ENCODE measurements at places on chromosomes 6 and 20. TPM values are rescaled to one million over a fixed set of nuclear protein-coding genes. Genes with fewer than 3 reads are reported as not detected.

DNA sequence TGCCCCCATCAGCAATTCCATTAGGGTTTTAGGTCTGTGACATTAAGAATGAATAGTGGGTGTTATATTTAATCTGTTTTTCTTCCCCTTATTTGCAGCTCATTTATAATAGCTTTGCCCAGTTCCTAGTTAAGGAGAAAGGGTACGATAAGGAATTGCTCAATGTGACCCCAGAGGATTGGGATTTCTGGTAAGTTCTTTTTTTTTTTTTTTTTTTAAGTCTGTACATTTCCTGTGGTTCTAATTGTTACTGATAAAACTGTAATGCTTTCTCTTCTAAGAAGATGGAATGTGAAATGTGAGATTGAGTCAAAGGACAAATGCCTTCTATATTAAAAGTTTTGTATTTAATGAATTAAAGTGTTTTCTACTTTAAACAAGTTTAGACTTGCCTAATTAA is 5.5 kb downstream of the NT5DC1 start:
- DNase-seq: no peak

TRIM40 gene
- total RNA-seq: 0.29 TPM

MDFI gene
- total RNA-seq: 23.9 TPM

FOXS1 gene
- total RNA-seq: not detected

GRCh38 chr20:53655625-53656292 is 62.1 kb upstream of the ZNF217 start:
- no peak for DNase-seq

DNA sequence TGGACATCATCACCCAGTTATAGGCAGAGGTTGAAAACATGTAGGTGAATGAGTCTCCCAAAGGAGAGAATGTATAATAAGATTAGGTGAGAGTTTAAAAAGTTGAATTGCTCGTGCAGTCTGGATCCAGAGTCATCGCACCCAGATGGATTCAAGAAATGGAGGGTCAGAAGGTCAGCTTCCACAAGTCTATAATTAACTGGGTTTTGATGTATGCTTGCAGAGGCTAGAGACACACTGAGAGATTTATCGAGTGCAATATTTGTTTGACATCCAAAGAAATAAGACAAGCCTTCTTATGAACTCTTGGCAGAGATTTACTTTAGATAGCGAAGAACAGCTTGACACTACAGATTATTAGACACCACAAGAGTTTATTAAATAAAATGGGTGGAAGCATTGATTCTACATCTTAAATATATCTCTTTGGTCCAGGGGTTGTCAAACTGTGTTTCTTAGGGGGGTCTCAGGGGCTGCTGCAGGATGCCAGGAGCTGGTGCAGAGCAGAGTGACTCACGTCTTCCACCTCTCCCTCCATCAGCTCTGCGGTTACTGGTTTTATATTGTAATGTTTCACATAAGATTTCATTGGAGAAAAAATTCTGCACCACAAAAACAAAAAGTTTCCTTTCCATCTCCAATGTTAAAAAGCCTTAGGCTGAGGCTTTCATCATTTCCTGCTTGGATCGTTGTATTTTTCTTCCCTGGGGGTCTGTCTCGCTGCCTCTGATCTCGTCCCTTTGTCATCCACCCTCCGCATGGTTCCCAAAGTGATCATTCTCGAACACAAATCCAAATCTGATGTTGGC is 176.2 kb upstream of the AHI1 start:
- DNase-seq: no peak

DNA sequence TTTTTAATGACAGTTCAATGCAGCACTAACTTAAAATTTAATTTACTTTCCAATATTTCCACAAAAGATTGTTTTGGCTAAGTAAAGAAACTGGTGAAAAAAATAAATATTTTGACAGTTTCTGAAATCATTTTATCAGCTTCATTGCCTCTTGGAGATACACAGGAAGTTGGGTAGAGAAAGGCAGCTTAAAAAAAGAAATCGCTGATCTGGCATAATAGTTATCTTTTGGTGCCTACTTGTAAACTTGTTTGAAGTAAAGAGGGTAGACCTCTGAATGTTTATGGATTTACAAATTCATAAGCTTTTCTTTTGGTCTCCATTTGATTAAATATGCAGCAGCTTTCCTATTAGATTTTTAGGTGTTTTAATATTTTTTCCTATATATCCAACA is 103.4 kb downstream of the RTN4IP1 start:
- DNase-seq: no peak

DNA sequence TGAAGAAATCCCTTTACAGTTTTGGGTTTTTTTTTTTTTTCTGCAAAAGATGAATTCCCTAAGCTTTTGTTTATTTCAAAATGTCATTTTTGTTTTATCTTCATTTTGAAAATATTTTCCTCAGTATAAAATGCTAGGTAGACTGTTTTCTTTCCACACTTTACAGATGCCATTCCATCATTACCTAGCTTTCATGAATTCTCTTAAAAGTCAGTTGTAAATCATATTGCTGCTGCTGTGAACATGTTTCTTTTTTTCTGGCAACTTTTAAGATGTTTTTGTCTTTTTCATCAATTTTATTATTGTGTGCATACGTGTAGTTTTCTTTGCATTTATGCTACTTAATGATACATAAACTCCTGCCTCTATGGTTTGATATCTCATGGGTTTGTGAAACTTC is 168.3 kb downstream of the FAXC start:
- DNase-seq: no peak

- DNase-seq: no peak
These were observed 288.4 kb upstream of the JARID2 start for GRCh38 chr6:14957355-14958059.

GRCh38 chr6:37558168-37558567 is 58.5 kb upstream of the CCDC167 start:
- DNase-seq: no peak

EDN1 gene
- 24.7 TPM for total RNA-seq

- DNase-seq: no peak
These were observed 1.1 kb downstream of the PPP1R18 start for GRCh38 chr6:30685157-30686008.

DNA sequence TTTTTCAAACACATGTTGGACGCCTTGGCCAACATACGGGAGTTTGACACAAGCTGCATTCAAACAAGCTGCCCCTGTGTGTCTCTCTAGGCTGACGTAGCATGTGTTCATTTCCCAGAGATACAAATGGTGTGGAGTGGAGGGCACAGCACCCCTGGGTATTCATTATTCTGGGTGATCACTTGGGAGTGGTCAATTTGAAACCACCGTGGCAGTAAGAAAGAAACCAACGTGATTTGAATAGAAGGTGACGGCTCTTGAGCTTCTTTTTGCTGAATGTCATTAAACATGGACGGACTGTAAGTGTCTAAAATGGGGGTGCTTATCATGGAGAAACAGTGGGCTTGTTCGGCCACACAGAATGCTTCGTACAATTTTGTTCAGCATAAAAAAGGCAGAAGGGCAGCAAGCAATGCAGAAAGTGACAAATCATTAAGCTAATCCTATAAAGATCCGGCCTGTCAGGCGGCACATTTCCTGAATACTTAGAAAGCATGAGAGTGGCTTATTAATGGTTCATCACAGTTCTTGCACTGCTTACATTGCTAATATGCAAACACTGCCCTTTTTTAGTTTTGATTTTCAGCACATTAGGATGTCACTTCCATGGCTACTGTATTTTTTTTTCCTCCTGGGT is 1261.9 kb upstream of the CITED2 start:
- DNase-seq: no peak

DNA sequence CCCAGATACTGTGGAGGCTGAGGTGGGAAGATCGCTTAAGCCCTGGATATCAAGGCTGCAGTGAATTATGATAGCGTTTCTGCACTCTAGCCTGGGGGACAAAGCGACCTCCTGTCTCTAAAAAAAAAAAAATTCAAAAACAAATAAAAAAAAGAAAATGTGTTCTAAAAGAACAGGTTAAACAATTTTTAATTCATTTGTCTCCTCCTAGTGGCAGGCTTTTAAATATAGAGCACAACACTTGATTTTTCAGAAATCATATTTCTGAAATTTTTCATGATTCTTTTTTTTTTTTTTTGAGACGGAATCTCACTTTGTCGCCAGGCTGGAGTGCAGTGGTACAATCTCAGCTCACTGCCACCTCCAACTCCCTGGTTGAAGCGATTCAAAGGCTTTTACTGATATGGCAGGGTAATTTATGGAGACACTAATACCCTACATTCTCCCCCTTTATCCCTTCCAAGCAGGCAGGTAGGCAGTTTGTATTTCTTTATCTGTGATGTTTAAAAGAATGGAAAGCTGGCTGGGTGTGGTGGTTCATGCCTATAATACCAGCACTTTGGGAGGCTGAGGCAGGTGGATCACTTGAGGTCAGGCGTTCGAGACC is 8.7 kb upstream of the GTF3C6 start:
- no peak for DNase-seq

- no peak for DNase-seq
These were observed 41.6 kb downstream of the IBTK start for GRCh38 chr6:82205930-82206392.

GRCh38 chr20:50915424-50915823 is 15.8 kb downstream of the ADNP start:
- no peak for DNase-seq

DNA sequence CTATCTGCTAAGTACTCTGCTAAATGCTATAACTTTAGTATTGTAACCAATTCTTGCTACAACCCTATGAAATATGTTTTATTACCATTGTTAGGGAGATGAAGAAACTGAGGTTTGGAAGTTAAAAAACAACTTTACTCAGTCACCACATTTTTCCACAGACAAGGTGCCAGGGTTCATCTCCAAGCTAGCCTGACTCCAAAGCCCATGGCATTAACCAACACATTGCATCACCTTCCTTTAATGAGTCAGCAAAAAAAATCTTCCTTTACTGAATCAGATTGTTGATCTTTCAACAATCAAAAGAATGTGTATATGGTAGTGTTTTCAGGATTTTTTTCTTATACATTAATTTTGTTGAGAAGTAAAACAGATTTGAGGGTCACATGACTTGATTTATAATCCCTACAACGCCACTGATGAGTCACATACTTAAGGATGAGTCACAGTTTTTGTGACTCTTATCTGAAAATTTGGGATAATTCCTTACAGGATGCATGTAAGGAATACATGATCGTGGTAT is 41.5 kb downstream of the MAN1A1 start:
- DNase-seq: no peak

DNA sequence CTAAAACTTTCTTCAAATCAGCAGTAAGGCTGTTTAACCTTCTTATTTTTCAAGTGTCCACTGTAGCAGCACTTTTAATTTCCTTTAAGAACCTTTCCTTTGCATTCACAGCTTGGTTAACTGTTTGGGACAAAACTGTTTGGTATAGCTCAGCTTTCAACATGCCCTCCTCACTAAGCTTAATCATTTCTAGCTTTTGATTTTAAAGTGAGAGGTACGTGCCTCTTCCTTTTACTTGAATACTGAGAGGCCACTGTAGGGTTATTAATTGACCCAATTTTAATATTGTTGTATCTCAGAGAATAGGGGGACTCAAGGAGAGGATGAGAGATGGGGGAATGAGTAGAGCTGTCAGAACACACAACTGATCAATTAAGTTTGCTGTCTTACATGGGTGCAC is 129.5 kb upstream of the MMS22L start:
- no peak for DNase-seq

- DNase-seq: no peak
These were observed 37.0 kb upstream of the IER3 start for GRCh38 chr6:30781395-30781742.

Data from Calu3 (cell line).